RKO (cell line): ENCODE measurements at places on chromosomes 5 and 9.

GRCh38 chr9:130662970-130663257 lies 1.5 kb upstream of the PRDM12 start:
- DNase-seq = no peak

DNA sequence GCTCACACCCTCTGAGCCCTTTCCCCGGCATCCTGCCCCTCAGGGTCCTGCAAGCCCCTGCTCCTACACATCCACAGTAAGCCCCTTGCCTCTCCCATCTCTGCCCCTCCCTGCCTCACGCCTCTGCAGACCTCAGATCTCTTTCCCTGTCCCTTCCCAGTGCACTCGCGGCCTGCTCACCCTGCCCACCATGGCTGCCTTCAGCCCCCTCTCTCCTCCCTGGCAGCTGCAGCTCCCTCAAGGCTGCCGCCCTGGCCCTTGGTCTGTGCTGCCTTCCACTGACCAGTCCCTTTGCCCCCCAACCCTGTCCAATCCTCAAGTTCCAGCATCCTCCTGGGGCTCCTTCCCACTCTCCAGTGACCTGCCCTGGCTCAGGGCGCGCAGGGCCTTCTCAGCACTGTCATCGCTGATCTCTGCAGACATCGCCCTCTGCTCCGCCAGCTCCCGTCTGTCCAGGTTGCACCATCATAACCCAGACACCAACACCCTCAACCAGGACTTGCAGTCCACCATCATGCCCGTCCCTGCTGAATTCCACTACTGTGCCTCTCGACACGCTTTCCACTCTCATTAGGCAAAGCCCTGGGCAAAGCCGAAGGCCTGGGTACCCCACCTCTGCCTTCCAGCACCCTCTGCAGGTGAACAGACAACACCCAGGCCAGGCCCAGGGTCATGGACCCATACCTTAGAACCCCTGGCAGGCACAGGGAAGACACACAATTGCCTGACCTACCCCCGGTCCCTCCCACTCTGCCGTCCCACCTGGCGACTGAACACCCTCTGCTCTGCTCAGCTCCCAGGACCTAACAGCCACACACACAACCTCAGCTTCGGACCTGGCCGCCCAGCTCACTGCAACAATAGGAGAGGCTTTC lies 97.8 kb upstream of the RUFY1 start:
- DNase-seq = no peak

- DNase-seq = no peak
Measured at GRCh38 chr5:67214707-67215447, 18.3 kb upstream of the CD180 start.

- no peak for DNase-seq
Measured at GRCh38 chr9:87665505-87665904, 60.4 kb upstream of the CTSL start.

- peak; percentile 87 for DNase-seq
Measured at GRCh38 chr9:137224830-137225694, at the start of gene CYSRT1. TSS of gene CYSRT1 (plus strand) at chr9:137225174. CDS start at chr9:137225622, 448 bp downstream.

GRCh38 chr9:113368348-113368981 lies 8.3 kb downstream of the HDHD3 start:
- DNase-seq = no peak

- peak; percentile 73 for DNase-seq
Measured at GRCh38 chr9:95505717-95506427, 10.9 kb downstream of the PTCH1 start.

DNA sequence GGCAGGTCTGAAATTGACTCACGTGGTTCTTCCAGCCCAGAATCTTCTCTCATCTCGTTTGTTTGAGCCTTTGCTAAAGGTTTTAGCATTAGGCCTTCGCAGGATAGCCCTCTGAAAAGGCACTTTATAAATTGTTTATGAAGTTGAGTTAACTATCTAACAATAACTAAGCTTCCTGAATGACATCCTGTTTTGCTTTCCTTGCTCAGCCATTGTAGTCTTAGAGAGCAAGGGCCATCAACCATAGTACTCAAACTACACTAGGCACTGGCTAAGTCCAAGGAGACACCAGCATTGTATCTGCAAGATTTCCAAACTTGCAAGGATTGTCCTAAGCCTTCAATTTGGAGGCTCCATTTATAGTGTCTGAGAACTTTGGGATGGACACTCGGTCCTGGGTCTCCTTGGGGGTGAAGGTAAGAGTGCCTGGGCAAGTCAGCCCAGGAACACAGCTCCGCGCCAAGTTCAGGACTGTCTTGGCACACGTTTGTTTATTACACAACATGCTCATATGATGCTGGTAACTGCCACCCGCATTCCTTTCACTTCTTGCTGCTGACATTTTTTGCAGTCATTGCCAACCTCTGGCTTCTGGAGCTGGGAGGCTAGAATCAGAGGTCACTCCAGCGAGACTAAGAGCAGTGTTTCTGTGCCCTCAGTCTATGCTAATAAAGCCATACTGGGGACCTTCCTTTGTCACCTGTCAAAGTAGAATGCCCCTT lies 151.1 kb downstream of the ESM1 start:
- no peak for DNase-seq

GRCh38 chr9:123998970-123999621 lies 12.5 kb upstream of the LHX2 start:
- no peak for DNase-seq

GRCh38 chr9:111529787-111530186 lies 4.8 kb downstream of the ZNF483 start:
- DNase-seq = no peak

- no peak for DNase-seq
Measured at GRCh38 chr5:90557871-90558270, 726 bp upstream of the ADGRV1 start.

DNA sequence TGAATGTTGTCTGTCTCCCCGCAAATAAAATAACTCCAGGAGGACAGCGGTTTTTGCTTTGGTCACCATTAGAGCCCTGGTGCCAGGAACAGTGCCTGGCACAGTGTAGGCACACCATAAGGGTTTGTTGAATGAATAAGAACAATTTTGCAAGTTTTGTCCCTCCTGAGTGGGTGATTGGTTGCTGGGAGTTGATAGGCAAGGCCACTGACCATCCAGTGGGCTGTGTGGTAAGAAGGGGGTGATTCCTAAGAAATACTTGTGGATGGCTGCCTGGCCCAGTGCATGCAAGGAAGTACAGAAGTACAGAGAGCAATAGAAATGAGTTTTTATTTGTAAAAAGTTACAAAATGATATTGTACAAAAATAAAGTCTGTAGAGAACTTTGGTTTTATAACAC lies 27.5 kb downstream of the GDNF start:
- DNase-seq = no peak

DNA sequence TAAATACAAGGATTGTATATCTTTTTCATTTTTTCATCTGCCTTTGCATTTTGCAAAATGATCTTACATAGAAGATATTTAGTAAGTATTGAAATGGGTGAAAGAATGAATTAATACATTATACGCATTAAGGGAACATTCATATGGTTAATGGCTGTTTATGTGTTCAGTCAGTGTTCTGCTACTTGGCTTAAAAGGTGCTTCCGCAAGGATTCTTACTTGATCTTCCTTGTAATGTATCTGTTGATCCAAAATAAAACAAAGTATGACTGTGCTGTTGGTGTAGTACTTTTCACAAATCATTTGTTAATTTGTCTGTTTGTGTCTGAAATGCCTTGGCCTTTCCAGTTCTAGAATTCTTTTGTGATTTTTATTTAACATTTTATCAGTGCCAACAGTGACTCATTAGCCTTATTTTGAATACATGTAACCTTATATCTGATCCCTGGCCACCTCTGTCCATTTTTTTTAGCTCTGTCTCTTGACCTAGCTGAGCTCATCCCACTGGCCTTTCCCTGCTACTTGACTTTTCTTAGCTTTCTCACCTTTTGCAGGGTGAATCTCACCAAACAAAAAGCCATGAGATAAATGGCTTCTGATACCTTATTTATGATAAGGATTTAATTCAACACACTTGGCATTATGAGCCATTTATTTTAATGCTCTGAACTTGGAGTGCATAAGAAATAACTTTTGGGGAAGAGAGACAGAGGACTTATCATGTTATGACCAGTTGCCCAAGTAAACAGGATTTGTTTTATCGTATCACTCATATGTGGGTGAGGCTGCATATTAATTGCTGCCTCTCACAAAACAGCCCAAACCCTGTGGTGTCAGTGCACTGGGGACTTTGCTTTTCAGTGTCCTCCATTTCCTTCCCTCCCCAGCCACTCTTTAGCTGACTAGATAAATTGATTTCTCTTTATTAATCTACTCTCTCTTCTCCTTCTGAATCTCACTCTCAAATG lies 340.3 kb downstream of the KDM4C start:
- no peak for DNase-seq

GRCh38 chr9:111037356-111037707 lies 938 bp downstream of the LPAR1 start:
- DNase-seq = no peak

GRCh38 chr9:129495620-129496472 lies 125.1 kb downstream of the C9orf50 start:
- DNase-seq = peak; percentile 97

DNA sequence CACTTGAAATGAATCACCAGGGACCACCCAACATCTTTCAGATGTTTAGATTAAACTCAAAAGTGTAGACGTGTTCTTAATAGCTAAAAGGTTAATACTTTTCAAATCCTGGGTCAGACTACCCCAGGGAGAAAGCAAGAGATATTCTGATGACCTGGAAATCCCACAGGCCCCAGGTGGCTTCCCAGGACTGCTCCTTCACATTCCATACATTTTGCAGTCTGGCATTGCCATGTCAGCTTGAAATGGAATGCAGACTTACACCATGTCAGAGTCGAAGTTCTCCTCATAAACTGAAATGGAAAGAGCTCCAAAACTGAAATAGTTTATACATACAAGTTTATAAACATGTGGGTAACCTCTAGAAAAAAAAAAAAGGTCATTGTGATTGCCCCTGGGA lies 61.5 kb downstream of the TMEM167A start:
- no peak for DNase-seq

GRCh38 chr5:139752506-139753473 lies 42.8 kb upstream of the PSD2 start:
- DNase-seq = no peak

- DNase-seq = no peak
Measured at GRCh38 chr9:91812191-91812590, 137.8 kb downstream of the ROR2 start.

- no peak for DNase-seq
Measured at GRCh38 chr5:178069909-178070308, 43.4 kb upstream of the N4BP3 start.

GRCh38 chr9:69145144-69145715 lies 28.8 kb upstream of the TJP2 start:
- DNase-seq = no peak

- no peak for DNase-seq
Measured at GRCh38 chr9:95130484-95130883, 187.0 kb downstream of the FANCC start.

- DNase-seq = no peak
Measured at GRCh38 chr9:6552033-6552432, 93.5 kb downstream of the GLDC start.

DNA sequence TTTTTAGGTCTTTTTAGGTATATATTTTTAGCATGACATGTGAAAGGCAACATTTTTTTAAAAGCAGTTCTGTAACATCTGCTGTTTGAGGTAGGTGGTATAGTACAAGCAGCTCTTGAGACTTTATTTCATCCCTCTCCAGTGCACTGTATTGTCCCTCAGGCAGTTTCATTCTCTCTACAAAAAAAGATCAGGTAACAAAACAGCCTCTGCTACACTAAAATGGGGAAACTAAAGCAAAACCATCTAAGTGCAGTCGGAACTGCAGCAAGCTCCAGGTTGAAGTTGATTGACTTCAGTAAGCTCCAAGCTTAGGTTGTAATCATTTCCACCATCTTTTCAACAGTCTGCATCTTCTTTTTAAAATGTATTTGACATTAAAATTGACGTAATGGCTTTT lies 195.6 kb downstream of the DEPDC1B start:
- DNase-seq = no peak

- no peak for DNase-seq
Measured at GRCh38 chr9:75885652-75886051, 4.8 kb upstream of the PCSK5 start.

GRCh38 chr9:103798620-103799019 lies 295.5 kb upstream of the SMC2 start:
- peak; percentile 94 for DNase-seq

DNA sequence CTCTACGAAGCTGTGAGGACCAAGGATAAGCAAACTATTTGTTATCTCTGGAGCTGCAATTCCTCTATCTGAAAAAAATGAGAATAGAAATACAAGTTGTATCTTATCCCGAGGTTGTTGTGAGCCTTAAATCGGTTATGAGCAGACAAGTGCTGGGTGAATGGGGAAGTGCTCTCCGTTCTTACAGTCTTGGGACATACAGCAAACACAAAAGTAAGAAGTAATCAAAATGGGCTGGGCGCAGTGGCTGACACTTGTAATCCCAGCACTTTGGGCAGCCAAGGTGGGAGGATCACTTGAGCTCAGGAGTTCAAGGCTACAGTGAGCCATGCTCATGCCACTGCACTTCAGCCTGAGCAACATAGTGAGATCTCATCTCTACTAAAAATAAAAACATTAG lies 31.7 kb downstream of the ITK start:
- DNase-seq = no peak

- DNase-seq = no peak
Measured at GRCh38 chr5:128757196-128757959, 207.9 kb upstream of the SLC27A6 start.

DNA sequence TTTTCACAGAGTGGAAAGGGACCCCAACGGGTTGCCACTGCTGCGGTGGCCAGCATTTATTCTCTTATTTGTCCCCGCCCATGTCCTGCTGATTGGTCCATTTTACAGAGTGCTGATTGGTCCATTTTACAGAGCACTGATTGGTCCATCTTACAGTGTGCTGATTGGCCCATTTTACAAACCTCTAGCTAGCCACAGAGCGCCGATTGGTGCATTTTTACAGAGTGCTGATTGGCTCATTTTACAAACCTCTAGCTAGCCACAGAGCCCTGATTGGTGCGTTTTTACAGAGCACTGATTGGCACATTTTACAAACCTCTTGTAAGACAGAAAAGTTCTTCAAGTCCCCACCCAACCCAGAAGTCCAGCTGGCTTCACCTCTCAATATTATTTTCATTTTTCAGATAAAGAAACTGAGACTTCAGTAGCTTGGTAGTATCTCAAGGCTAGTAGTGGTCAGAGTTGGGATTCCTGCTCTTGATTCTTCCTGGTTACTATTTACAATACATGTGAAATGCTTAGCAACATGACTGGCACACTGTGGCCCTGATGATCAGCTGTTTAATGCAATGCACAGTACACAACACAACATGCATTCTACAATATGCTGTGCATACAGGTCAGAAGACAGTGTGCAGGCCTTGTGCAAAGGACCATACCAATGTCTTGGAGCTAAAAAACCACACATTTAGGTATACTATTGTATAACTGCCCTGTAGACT lies 63.6 kb upstream of the BOD1 start:
- no peak for DNase-seq
